ENCODE measurements at places on chromosomes 2 and 18. TPM values are rescaled to one million over a fixed set of nuclear protein-coding genes. Genes with fewer than 3 reads are reported as not detected.

- peak; percentile 14 for DNase-seq
Measured at GRCh38 chr2:212227755-212228154, 310.8 kb downstream of the ERBB4 start.

- DNase-seq: no peak
Measured at GRCh38 chr2:173547499-173547898, 192.8 kb downstream of the CDCA7 start.

- DNase-seq: peak; percentile 98
Measured at GRCh38 chr18:59885579-59886163, 14.1 kb upstream of the PMAIP1 start.

- no peak for DNase-seq
Measured at GRCh38 chr2:104786821-104787220, 67.1 kb upstream of the POU3F3 start.

DNA sequence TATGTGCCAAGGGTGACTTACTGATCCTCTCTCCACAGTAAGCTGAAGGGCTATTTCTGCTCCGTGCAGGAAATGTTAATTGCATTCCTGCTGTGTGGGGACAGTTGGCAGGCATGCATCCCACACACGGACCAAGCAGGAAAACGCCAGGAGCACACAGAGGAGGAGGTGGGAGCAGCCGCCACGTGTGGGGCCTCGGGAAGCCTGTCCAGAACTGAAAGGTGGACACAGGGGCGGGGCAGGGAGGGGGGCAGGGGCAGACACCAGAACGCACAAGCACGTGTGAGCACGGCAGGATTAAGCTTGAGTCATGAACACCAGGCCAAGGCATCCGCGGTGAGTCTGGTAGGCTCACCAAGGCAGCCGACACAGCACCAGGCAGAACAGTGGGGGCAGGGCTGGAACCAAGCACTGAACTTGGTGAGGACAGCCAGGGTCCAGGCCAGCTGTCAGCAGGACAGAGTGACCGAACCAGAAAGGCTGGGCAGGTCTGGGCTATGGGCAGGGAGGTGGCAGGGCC is 177.1 kb downstream of the EIPR1 start:
- DNase-seq: no peak

GRCh38 chr2:228458364-228458763 is 276.9 kb upstream of the SPHKAP start:
- no peak for DNase-seq

DNA sequence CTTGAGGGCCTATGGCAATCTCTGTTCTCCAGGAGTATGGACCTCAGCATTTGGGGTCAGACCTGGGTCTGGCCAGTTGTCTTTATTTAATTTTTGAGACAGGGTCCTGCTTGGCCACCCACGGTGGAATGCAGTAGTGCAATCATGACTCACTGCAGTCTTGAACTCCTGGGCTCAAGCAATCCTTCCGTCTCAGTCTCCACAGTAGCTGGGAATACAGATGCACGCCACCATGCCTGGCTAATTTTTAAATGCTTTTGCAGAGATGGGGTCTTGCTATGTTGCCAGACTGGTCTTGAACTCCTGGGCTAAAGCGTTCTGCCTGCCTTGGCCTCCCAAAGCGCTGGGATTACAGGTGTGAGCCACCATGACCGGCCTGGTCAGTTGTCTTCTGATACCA is 46.4 kb upstream of the INHBB start:
- no peak for DNase-seq

DNA sequence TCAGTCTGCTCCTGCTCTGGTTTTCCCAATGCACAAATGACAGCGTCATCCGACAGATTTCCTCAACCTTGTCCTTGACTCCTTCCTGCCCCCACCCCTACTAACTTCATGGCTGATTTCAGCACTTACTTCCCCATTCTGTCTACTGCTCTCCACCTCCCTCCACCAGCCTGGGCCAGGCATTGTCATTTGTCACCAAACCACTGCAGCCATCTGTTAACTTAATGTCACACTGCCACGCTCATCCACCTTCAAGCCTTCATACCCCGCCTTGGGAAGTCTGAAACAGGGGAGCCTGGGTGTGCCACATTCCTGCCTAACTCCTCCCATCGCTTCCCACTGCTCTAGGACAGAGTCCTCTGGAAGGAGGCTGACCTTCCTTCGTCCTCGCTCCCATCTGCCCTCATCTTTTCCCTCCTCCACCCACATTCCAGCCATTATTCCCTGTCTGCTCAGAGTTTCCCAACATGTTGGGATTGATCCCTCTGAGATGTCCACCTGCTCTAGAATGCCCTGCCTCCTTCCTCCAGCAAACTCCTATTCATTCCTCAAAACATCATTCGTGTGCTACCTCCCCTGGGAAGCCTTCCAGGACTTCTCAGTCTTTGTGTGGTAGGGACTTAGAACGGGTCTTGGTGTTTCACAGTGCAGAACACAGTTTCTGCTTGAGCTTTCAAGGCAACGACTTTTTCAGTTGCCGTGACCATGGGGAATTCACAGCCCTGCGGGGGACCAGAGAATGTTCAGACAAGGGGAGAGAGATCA is 42.2 kb upstream of the SMAD7 start:
- no peak for DNase-seq

GRCh38 chr2:144480285-144480684 is 39.6 kb downstream of the ZEB2 start:
- DNase-seq: no peak

GRCh38 chr18:39198376-39198775 is 1632.8 kb upstream of the CELF4 start:
- peak; percentile 76 for DNase-seq

DNA sequence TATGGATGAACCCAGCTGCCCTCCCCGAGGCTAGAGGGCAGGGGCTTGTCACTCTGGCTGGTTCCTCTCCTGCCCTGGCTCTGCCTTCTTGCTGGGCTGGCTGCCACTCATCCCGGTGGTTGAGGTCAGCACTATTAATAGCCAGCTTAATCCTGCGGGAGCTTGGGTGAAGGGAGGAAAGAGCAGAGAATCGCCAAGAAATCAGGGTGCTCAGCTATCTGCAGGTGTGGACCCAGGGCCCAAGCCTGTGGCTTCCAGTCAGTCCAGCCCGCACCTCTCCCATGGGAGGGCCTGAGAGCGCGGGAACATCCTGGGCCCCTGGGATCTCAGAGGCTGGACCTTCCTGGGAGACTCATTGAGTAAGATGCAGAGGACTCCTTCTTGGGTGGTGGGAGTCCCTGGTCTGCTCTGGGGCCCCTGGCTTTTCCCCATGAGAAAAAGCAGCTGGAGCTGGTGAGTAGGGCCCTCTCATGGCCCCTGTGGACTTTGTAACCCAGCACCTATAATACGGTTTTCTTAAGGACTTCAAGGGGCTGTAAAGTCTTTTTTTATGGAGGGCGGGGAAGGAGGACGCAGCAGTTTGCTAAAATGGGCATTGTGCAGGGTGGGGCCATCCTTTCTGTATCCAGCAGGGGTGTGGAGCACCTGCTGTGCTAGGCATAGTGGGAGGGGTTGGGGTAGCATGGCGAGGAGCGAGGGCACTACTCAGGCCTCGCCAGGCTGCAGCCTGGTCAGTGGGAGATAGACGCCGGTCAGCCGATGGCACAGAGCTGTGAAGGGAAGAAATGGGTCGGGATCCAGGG is 27.4 kb upstream of the CNNM3 start:
- no peak for DNase-seq

GRCh38 chr2:48901416-48901815 is 145.9 kb upstream of the LHCGR start:
- no peak for DNase-seq

DNA sequence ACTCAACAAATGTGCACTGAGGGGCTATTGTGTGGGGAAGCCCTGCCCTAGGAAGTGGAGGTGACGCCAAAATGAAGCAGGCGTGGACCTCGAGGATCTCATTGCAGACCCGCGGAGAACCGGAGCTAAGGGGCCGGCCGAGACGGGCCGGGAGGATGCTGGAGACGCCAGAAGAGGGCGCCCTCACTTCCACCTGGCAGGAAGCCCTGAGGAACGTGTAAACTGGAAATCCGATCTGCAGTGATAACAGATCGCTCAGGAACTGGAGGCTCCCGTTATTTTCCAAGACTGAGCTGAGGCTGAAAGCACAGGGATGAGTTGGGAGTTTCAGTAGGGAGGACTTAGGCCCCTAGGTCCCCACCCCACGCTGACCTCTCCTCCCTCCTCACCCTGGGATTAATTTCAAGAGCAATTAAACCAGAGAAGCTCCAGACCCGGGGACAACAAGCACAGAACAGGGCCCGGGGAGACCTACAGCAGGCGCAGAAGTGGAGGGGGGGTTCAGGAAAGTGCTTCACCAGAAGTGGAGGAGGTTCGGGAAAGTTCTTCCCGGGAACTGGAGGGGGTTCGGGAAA is 7.7 kb upstream of the COL6A3 start:
- DNase-seq: peak; percentile 73

GRCh38 chr2:59383473-59383872 is 1142.3 kb upstream of the FANCL start:
- no peak for DNase-seq

DNA sequence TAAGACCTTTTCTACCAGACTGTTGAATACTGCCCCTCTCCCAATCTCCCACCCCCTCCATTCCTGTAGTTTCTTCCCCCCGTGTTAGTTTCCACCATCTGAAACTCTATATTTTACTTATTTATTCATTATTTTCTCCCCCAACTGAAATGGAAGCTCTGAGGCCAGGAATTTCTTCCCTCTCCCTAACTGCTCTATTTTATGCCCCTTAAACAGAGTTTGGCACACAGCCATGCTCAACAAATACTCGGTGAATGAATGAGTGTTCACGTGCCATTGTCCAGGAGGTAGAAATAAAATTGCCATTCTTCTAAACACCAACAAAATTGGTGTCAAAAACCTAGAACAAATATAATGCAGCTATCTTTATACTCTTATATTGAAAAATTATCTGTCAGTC is 5.6 kb downstream of the ITGB1BP1 start:
- no peak for DNase-seq

- DNase-seq: peak; percentile 34
Measured at GRCh38 chr2:100104718-100105677, 37.4 kb downstream of the AFF3 start.

GRCh38 chr18:60684843-60685513 is 312.4 kb upstream of the MC4R start:
- peak; percentile 11 for DNase-seq

DNA sequence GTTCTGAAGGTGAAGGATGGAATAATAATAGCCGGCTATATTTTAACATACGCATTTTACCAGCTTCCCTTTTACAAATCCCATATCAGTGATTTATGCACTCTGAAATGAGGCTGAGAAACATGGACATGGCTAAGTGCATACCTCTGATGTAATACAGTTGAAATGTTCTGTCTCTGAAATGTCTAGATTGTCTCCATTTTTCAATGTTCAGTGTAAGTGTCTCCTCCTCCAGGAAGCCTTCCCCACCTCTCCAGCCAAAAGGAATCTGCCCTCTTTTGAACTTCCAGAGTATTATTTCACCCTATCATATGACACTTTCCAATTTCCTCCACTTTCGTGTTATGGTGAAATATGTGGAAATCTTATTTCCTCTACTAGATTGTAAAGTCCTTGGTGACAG is 29.5 kb upstream of the ME2 start:
- DNase-seq: no peak

DNA sequence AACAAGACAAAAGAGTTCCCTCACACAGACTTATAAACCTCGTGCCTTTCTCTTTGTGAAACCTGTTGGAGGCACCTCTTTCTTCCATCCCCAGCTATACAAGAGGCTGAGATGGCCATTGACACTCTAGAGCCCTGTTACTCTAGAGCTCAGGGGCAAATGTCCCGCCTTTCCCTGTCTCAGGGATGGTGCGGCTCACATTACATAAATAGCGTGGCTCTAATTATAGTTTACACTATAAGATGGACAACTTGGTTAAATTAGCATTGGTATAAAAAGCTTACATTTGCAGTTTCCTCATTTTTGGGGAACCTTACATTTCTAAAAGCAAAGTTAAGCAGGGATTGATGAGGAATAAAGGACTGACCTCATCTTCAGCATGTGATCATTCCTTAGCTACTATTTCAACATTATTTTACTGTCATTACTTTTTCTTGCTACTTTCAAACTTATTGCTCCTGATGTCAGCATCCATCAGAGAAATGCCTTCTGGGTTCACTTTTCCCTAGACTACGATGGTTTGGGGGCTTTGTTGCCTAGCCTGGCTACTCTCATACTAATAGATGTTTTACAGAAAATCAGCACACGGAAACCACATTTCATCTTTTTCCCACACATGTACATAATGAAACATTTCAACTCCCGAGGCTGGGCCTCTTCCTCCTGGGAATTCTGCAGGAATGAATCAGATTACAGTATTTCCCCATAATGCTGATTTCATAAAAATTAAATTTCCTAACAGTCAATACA is 40.4 kb downstream of the FTCDNL1 start:
- DNase-seq: peak; percentile 21

DNA sequence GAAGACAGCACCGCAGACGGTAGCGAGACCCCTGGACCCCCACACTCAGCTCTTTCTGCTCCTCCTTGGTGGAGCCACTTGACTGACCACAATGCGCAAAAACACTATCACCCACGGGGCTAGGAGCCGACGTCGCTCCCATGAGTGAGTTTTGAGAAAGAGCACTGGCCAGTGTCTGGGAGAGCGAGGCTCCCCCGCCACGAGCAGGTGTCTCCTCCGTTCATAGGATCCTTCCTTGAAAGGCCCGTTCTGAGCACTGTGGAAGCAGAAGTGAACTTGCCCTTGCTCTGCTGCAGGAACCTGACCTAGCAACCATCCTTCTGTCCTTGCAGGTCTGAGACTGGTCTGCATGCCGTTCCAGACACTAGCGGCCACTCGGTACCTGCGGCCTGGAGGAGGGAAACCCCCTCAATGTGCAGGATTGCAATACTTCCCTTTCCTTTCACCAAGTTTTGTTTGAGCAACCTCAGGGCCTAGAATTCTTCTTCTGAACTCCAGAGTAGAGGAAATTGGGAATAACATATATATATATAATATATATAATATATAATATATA is 12.9 kb upstream of the ZNF516 start:
- DNase-seq: no peak

DNA sequence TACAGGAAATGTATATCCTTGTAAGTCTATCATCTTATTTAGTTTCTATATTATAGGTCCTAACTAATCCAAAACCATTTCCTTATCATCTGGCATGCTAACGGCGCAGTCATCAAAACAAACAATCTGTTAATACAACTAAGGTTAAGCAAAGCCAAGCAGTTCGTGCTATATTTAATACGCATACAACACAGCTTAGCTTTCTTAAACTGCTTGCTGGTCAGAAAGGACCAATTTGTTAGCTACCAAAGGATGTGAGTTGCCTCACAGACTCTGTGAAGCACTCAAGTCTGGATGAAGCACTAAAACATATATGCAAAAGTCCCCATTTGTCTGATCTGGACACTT is 67.0 kb downstream of the ZEB2 start:
- no peak for DNase-seq

Gene KCNG3
- 1.5 TPM for total RNA-seq

Gene CDK5R2
- 0.27 TPM for total RNA-seq

Gene VIT
- total RNA-seq: not detected

Gene LIPG
- total RNA-seq: 0.43 TPM

Gene UGT1A10
- total RNA-seq: not detected

Gene LRRC30
- total RNA-seq: not detected

Gene KHK
- total RNA-seq: 5.9 TPM

Gene ASB18
- not detected for total RNA-seq

Gene DNAJC5G
- total RNA-seq: not detected

Gene LONRF2
- 0.47 TPM for total RNA-seq

All from HT1080 (cell line).